ENCODE measurements at places on chromosomes 1 and 21.

- no peak for DNase-seq
Measured at GRCh38 chr1:109198043-109198695, 15.5 kb upstream of the SARS1 start.

- no peak for DNase-seq
Measured at GRCh38 chr1:41535276-41535675, 50.8 kb upstream of the EDN2 start.

GRCh38 chr1:59701376-59701775 is 113.4 kb upstream of the HOOK1 start:
- DNase-seq = no peak

DNA sequence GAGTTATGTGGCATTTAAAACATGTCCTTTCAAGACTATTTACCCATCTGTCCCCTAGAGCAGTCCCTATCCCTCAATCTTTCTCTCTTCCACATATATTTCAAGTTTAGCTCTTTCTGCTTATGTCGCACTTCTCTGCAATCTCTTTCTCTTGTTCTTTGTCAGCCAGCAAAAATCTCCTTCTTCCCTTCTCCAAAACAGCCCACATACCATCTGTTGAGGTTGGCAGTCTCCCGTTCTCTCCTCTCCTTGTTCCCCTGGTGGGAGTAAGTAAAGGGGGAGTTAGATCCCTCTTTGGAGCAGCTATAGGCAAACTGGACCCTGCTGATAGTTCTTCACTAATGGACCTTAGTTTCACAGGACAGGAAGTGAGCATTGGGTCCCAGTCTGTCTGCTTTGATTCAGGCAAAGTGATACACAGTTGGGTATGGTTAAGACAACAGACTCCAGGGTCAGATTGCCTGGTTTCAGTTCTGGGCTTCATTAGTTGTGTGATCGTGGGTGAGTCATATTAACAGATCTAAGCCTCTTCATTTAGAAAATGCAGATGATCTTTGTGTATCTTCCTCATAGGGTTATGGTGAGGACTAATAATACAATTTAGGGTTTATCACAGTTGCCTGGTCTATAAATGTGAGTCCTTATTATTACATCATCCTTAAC is 19.7 kb downstream of the BRINP2 start:
- no peak for DNase-seq

GRCh38 chr1:12142141-12142823 is 24.5 kb upstream of the TNFRSF1B start:
- no peak for DNase-seq

DNA sequence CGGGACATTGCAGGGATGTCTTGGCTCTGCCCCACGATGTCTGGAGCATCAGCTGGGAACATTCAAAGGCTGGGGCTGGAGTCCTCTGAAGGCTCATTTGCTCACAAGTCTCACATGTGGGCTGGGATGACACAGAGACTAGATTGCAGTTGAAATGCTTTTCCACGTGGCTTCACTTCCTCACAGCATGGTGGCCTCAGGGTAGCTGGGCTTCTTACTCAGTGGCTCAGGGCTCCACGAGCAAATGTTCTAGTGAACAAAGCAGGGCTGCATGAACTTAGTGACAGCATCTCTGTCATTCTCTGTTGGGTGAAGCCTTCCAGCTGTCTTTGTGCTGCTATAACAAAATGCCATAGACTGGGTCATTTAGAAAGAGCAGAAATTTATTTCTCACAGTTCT is 247.0 kb upstream of the POU3F1 start:
- no peak for DNase-seq

DNA sequence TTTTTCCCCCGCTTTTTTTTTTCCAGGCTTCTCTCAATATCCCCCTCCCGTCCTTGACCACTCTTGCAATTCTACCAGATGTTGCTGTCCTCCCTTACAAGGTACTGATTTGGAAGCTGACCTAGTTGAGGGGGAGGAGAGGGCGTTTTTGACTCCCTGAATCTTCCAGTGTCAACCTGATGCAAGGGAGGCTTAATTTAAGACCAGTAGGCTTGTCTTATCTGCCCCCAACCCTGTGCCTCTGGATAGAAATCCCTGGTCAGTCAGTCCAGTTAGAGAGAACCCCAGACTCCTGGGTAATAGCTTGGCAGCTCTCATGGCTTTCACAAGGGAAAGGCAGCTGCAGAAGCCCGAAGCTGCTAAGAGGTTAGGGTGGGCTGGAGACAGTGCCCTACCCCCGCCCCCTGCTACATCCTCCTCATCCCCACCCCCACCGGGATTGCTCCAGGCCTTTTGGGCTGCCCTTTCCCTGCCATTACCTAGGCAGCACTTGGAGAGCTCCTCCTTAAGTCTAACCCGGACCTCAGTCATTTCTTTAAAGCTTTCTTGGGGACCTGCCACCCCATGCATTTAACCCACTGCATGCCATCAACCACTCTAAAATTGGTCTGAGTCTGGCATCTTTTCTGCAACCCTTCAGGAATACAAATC is 3.6 kb downstream of the ACKR1 start:
- no peak for DNase-seq

- no peak for DNase-seq
Measured at GRCh38 chr1:111956155-111956771, 33.2 kb downstream of the KCND3 start.

DNA sequence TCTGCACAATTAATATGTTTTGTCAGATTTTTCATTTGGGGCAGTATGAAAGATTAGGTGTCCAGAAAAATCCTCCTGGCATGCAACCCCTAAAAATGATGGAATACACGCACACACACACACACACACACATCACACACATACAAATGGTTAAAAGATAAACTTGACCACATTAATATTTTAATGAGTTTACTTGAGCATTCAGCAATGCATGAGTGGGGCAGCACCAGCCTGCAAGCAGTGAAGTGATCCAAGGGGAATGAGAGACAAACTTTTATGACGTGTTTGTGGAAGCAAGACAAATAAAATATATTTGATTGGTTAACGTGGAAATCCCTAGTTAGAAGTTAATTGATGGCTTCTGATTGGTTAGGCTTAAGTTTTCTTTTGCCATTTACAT is 29.1 kb upstream of the SOAT1 start:
- no peak for DNase-seq

DNA sequence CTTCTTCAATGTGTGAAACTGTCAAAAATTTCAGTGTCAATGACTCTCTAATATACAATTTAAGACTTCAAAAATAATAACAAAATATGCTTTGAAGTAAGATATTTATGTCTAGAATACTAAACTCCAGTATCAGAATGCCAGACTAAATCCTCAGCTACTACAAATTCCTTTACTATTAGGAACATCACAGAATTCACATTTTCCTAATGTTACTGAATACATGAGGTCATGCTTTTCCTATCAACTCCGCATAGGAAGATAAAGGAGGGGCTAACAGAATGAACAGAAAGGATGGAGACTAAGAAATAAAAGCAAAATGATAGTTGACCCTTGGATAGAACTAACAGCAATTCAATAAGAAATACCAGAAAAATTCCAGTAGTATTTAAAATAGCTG is 292.7 kb downstream of the SDCCAG8 start:
- DNase-seq = no peak

DNA sequence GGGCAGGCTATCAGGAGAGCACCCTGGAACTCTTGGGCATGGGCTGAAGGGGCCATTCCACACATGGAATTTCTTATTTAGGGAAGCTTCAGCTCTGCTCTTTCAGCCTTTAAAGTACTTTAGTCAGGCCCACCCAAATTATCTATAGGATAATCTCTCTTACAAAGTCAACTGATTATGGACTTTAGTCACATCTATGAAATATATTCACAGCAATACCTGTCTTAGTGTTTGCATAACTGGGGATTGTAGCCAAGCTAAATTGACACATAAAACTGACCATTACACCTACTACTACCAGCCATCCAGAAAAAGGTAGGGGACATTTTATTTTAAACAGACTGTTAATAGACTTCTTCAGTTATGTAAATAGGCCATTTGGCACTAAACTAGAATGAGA is 114.9 kb upstream of the VANGL1 start:
- no peak for DNase-seq

- no peak for DNase-seq
Measured at GRCh38 chr21:27683292-27683691, 716.4 kb upstream of the ADAMTS5 start.

DNA sequence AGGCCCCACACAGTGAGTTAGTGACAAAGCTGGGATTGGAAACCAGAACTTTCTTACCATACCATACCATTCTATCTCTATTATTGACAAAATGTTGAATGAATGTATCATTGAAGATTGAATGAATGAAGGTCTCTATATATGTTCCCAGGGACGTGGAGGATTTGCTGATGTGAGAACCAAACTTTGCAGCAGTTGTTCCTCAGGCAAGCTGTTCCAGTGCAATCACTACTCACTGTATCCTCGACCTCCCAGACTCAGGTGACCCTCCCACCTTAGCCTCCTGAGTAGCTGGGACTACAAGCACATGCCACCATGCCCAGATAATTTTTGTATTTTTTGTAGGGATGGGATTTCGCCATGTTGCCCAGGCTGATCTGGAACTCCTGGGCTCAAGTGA is 11.6 kb upstream of the LIN28A start:
- no peak for DNase-seq

- DNase-seq = no peak
Measured at GRCh38 chr1:6803357-6803756, 18.1 kb downstream of the CAMTA1 start.

DNA sequence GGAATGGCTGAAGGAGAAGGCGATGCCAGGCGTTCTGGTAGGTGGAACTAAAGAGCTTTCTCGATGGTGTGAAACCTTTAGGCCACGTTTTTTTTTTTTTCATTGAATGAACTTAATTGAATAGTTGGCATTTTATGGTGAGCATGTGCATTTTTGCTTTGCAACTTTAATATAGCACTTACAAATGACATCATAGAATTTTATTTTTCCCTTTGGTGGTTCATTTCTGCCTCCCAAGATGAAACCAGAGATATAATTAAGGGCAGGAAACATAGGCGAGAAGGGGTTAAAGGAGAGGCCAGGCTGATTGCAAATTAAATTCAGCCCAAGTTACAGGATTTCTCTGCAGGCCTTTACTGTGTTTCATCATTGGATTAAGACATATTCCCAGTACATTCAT is 85.5 kb upstream of the L1TD1 start:
- DNase-seq = no peak

DNA sequence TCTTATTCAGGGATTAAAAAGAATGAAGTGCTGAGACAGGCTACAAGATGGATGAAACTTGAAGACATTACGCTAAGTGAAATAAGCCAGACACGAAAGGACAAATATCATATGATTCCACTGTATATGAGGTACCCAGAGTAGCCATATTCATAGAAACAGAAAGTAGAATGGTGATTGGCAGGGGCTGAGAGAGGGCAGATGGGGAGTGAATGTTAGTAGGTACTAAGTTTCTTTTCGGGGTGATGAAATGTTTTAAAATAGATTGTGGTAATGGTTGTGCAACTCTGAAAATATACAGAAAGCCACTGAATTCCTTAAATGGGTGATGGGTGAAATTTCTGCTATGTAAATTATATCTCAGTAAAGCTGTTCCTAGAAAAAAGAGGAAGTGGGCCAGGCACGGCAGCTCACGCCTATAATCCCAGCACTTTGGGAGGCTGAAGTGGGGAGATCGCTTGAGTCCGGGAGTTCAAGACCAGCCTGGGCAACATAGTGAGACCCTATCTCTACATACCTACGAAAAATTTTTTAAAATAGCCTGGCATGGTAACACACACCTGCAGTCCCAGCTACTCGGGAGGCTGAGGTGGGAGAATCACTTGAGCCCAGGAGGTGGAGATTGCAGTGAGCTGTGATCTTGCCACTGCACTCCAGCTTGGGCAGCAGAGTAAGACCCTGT is 15.9 kb downstream of the SLC27A3 start:
- DNase-seq = peak; percentile 48

GRCh38 chr1:205373798-205374175 is 17.1 kb upstream of the KLHDC8A start:
- no peak for DNase-seq

DNA sequence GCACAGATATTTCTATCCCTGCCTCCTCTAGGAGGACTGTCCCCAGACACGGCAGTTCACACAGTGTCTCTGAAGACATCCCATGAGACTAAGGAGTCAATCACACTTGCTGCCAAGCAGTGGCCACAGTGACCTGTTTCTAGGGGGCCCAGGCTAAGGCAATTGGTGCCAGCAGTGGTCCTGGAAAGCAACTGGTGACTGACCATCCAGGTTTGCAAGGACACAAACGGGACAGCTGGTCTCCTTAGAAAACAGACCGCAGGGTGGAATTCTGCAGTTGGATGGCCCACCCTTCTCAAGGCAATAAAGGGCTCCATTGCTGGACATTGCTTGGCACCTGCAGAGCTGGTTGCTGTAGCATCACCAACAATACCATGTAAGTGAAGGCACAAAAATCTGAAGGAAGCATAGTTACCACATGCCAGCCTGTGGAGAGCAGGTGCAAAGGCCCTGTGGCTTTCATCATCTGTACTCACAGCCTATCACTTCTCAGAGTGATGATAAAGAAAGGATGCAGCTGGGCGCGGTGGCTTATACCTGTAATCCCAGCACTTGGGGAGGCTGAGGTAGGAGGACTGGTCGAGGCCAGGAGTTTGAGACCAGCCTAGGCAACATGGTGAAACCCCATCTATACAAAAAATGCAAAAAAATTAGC is 81.5 kb downstream of the STUM start:
- no peak for DNase-seq

DNA sequence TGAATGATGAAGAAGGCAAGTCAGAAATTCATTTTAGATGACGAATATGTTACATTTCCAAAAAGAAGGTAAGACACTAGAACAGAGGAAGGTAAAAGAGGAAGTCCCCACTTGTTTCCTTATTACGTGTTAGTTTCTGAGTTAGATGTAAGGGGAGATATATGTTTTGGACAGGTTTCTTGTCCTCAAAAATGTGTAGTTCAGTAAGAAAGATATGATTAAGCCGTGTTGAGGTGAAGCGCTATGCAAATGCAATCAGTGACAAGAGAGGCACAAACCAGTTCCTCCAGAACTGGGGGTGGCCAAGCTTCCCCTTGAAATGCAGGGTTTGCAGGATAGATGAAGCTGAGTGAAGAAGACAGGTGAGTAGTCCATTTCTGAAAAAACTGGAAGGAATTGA is 293.3 kb upstream of the RUNX1 start:
- DNase-seq = no peak

All from NK-92 treated with Interleukin-12 subunit alpha and Interleukin-12 subunit beta, amount 100 ng/mL, for 24 hours (cell line).